ENCODE measurements at places on chromosomes 5 and 9. TPM values are rescaled to one million over a fixed set of nuclear protein-coding genes. Genes with fewer than 3 reads are reported as not detected.

Gene CDH6
- 7.2 TPM for total RNA-seq

- no peaks in the 10 kb centered on the region for H3K4me1 ChIP-seq
- H3K36me3 ChIP-seq = no peaks in the 10 kb centered on the region
- peaks cover 24% of the 10 kb centered on the region for H3K27me3 ChIP-seq
- H3K27ac ChIP-seq = no peak overlapping the region
- H3K4me3 ChIP-seq = no peak overlapping the region
- peak; percentile 47 for DNase-seq
These were observed 288.9 kb downstream of the RAB3C start for GRCh38 chr5:58871648-58872242.

Gene AK8
- total RNA-seq = 1.0 TPM

Gene MARCHF3
- total RNA-seq = 4.8 TPM

DNA sequence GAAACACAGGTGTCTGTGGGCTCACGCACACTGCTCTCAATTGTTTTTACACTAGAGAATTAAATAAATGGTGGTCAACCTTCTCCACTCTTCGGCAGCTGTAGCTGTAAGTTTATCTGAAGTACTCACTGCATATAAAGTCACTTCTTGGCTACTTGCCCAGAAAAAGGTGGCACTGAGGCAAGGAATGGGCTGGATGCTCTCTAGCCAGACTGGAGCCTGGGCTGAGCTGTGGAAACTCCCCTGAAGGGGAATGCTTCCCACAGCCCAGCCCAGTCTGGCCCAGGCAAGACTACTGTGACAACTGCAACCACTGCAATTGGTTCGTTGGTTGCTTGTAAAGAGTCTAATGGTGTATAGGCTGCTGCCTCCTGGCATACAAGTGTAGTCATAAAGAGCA, 4.5 kb downstream of the LEAP2 start:
- H3K36me3 ChIP-seq = peaks cover 59% of the 10 kb centered on the region
- H3K4me1 ChIP-seq = peaks cover 18% of the 10 kb centered on the region
- H3K27ac ChIP-seq = peak overlapping the region; percentile 23
- H3K4me3 ChIP-seq = no peak overlapping the region
- no peaks in the 10 kb centered on the region for H3K27me3 ChIP-seq

GRCh38 chr9:113616116-113616515, 152.6 kb downstream of the RGS3 start:
- no peak overlapping the region for H3K27ac ChIP-seq
- no peak overlapping the region for H3K4me3 ChIP-seq
- peaks cover 36% of the 10 kb centered on the region for H3K4me1 ChIP-seq
- no peak for DNase-seq
- no peaks in the 10 kb centered on the region for H3K27me3 ChIP-seq

DNA sequence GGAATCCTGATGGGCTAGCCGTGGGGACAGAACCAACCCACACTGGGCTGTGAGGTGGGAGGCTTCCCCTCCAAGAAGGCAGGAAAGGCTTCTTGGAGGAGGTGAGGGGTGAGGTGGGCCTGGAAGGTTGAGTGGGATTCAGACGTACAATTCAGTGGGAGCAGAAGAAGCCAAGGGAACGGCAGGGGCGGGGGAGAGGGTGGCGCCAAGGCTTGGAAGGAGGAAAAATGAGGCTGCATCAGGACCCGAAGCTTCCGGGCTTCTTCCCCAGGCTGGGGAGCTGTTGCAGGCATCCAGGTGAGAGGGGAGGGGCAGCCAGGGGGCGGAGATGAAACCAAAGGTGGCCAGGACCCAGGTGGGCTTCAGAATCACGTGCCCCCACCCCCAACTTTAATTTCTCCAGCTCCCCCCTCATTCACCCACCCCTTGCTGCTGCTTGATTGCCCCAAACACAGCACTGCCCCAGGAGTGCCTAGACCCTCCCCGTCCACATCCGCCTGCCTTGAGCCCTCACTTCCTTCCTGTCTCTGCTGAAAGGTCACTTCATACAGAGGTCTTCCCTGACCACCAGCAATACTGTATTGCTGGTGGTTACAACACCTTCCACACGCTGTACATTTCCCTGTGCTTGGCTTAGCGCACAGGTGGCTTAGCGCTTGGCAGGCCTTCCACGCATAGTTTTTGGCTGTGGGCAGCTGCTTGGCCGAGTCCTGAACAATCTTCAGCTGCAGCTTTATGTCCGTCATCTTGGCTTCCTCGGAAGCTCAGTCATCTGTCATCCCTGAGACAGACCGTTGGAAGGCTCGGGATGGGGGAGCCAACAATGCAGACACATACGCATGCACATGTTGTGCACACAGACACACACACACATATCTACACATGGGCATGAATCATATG, 193.5 kb downstream of the RGS3 start:
- no peak overlapping the region for H3K27ac ChIP-seq
- no peak overlapping the region for H3K4me3 ChIP-seq
- DNase-seq = no peak

GRCh38 chr5:1004461-1005248, 3.9 kb upstream of the NKD2 start:
- H3K4me1 ChIP-seq = no peaks in the 10 kb centered on the region
- H3K4me3 ChIP-seq = peak overlapping the region; percentile 69
- no peak overlapping the region for H3K27ac ChIP-seq
- peaks cover 27% of the 10 kb centered on the region for H3K27me3 ChIP-seq
- H3K36me3 ChIP-seq = no peaks in the 10 kb centered on the region
- DNase-seq = peak; percentile 72

Gene TTC16
- total RNA-seq = not detected

GRCh38 chr9:109001275-109001676, 12.0 kb downstream of the CTNNAL1 start:
- peak overlapping the region; percentile 29 for H3K27ac ChIP-seq
- peak; percentile 92 for DNase-seq
- H3K4me1 ChIP-seq = peaks cover 4% of the 10 kb centered on the region
- H3K4me3 ChIP-seq = no peak overlapping the region

Gene GPR21
- 0.65 TPM for total RNA-seq

Gene HSPB3
- 12.3 TPM for total RNA-seq

Gene FAT2
- total RNA-seq = not detected

GRCh38 chr5:119527351-119527750, 75.1 kb downstream of the HSD17B4 start:
- H3K36me3 ChIP-seq = 0 out of 2 replicates have a peak, but pooled peaks cover 9% of the 10 kb centered on the region
- DNase-seq = peak; percentile 11

Gene ZDHHC11B
- not detected for total RNA-seq

- no peak overlapping the region for H3K4me3 ChIP-seq
- H3K27me3 ChIP-seq = no peaks in the 10 kb centered on the region
- H3K27ac ChIP-seq = no peak overlapping the region
- H3K4me1 ChIP-seq = peaks cover 55% of the 10 kb centered on the region
These were observed 91.4 kb downstream of the LIFR start for GRCh38 chr5:38465061-38465460.

- no peaks in the 10 kb centered on the region for H3K36me3 ChIP-seq
- no peaks in the 10 kb centered on the region for H3K27me3 ChIP-seq
- no peak overlapping the region for H3K4me3 ChIP-seq
- no peak for DNase-seq
These were observed 11.2 kb downstream of the ADAMTS2 start for GRCh38 chr5:179333796-179334761.

Gene FAM169A
- total RNA-seq = 0.22 TPM

Gene ARAP3
- 3.9 TPM for total RNA-seq
